ENCODE measurements at places on chromosomes 4 and X.

DNA sequence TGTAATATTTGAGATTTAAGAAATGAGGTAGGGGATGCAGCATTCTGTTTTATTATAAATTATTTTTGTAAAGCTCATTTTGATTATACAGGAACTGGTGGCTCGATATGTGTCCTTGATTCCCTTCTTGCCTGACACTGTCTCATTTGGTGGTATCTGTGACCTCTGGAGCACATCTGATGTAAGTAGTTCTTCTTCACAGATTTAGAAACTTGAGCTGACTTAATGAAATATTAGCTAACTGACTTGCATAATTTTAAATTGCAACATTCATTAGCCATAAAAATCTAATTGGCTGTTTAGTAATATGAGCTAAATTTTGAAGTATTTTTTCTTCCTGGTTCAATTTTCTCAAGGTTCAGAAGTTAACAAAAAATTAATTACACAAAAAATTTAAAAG is 69.1 kb downstream of the FBXL5 start:
- no peak for DNase-seq

- DNase-seq = no peak
These were observed 81.7 kb upstream of the GPM6B start for GRCh38 chrX:13898603-13899002.

- peak; percentile 2 for DNase-seq
These were observed 24.0 kb downstream of the TAB3 start for GRCh38 chrX:30865015-30865414.

GRCh38 chr4:123390846-123391456 is 5.6 kb upstream of the SPRY1 start:
- DNase-seq = no peak

- no peak for DNase-seq
These were observed 262.7 kb downstream of the DHX15 start for GRCh38 chr4:24321616-24322015.

All from central memory CD4-positive, alpha-beta T cell (primary cell).